ENCODE measurements at places on chromosomes 12 and 14.

DNA sequence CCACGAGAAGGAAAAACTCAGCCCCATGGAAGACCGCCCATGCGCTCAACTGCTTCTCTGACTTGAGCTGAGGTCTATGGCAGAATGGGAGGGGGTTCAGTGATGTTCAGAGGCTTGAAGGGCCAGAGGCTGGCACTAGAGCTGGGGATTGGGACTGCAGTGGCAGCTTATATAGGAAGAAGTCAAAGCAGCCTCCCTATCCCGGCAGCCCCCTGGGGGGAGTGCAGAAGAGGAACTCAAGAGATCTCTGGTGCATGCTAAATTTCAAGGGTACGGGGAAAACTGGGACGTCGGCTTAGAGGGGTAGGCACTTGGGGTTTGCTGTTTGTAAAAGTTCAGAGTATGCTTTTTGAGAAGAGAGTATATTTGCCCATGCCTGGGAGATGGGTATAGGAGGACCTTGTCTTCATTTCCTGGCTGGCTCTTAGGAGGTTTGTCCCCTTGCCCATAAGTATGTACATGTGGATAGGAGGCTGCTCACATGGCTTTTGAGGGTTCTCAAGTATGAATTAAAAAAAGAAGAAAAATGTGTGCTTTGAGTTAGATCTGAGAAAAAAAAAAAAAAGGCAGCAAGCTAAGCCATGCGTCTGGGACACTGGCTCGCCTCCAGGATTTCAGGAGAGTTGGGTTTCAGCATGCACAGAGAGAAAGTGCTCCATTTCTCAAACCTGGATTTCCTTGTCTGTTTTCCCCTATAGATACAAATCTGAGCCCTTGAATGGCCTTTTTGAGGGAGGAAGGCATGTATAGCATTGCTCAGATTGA lies 3.2 kb upstream of the MEG3 start:
- no peak for DNase-seq

DNA sequence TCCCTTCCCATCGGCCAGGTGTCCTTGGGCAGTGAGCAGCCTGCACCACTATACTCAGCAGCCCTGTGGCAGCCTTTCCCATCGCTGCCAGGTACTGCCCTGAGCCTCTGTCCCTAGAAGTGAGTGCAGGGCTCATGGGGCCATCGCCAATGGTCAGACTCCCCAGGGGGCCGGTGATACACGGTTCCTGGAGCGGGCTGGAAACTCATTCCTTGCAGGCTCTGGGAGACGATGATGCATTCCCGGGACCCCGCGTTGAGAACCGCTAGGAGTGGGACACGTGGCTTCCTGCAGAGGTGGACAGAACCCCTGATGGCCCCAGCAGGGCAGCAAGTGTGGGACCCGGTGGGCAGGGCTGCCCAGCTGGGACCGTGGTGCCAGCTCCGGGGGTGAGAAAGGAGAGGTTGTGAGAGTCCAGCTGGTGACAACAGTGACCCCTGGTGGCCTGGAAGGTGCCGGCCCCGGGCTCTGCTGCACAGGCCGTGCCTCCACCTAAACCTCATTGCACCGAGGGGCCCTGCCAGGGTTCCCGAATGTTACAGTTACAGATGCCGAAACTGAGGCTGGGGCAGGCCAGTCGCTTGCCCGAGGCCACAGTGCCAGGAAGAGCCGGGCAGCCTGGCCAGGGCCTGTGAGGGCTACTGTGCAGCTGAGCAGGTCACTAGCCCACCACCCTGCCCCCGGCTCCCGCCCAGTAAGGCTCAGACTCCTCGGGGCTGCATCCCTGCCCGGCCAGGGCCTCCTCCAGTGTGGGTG lies 33.8 kb downstream of the FBRSL1 start:
- peak; percentile 49 for DNase-seq

DNA sequence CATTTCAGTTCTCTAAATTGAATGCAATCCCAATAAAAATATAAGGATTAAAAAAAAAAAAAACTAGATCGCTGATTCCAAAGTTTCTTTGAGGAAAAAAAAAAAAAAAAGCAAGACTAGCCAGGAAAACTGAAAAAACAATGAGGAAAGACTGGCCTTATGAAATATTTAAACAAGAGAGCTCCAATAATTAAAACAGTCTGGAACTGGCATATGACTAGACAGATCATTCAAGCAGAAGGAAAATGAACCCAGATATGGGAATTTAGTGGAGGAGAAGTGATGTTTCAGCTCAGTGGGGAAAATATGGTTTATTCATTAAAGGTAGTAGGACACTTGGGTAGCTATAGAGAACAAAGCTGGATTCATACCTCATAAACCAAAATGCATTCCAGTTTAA lies 42.0 kb upstream of the TBC1D15 start:
- DNase-seq, result no peak

DNA sequence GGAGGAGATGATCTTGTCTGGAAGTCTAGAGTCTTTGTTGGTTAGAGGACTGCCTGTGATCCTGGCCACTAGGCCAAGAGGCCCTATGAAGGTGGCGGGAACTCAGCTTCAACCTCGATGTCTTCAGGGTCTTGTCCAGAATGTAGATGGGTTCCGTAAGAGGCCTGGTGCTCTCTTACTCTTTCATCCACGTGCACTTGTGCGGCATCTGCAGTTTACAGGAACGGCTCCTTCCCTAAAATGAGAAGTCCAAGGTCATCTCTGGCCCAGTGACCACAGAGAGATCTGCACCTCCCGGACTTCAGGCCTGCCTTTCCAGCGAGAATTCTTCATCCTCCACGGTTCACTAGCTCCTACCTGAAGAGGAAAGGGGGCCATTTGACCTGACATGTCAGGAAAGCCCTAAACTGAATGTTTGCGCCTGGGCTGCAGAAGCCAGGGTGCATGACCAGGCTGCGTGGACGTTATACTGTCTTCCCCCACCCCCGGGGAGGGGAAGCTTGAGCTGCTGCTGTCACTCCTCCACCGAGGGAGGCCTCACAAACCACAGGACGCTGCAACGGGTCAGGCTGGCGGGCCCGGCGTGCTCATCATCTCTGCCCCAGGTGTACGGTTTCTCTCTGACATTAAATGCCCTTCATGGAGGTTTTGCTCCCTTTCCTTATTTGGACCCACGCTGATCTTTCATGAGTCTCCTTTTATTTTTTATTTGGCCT lies 17.7 kb downstream of the WNT5B start:
- no peak for DNase-seq

- DNase-seq, result no peak
These were observed 41.6 kb downstream of the SMUG1 start for GRCh38 chr12:54147186-54147585.

GRCh38 chr14:89428546-89429198 lies 11.6 kb upstream of the FOXN3 start:
- DNase-seq, result no peak

GRCh38 chr14:24828486-24828885 lies 194.5 kb upstream of the GZMB start:
- DNase-seq, result no peak

DNA sequence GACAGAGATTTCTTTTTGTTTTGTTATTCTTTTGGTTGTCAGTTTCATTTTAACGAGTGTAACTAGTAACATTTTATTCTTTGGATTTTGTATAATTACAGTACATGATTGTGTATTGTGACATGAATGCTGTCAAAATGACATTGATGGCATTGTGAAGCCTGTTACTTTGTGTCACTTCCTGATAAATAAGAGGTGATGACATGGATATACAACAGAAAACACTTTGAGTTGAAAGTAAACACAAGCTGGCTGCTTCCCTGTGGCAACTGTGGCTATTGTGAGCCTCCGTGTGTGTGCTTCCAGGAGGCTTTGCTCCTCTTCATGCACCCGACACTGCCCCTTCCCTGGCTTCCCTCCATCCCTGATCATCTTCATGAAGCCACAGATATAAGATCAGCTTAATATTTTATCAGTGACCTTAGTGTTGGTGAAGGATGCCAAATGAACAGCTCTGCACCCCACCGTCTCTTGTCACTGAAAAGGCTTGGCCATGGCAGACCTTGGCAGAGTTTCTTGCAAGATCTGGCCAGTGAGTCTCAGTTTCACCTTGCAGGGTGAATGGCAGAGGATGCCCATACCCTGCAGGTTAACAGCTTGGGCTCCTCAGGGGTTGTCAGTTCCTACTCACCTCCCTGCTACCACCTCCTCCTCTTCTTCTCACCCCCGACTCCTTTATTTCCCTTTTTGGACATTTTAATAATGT lies 191.9 kb downstream of the EPS8 start:
- DNase-seq, result no peak

- DNase-seq, result no peak
These were observed 90.8 kb upstream of the NPAS3 start for GRCh38 chr14:32847867-32848266.

DNA sequence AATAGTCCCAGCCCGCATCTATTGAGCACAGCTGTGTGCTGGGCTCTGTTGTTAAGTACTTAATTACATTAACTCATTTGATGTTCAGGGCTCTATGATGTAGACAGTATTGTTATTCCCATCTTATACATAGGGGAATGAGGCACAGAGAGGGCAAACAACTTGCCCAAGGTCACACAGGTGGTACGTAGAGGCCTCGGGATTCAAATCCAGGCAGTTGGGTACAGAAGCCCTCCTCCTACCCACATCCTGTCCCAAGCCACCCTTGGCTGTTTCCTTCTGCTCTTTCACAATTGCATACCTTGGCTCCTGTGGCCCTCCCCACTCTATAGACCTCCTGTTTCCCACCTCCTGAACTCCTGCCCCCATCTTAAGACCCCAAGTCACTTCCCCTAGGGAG lies 10.0 kb upstream of the GPR68 start:
- no peak for DNase-seq

DNA sequence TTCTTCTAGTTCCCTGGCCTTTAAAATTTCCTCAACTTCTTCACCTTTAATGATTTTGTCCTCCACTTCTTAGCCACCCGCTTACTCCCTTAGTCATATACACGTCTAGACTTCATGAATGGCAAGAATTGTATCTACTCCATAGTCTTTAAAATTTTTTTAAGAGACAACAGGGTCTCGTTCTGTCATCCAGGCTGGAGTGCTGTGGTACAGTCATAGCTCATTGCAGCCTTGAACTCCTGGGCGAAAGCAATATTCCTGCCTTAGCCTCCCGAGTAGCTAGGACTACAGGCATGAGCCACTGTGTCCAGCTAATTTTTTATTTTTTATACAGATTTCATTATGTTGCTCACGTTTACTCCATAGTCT lies 47.9 kb downstream of the BBS10 start:
- no peak for DNase-seq

DNA sequence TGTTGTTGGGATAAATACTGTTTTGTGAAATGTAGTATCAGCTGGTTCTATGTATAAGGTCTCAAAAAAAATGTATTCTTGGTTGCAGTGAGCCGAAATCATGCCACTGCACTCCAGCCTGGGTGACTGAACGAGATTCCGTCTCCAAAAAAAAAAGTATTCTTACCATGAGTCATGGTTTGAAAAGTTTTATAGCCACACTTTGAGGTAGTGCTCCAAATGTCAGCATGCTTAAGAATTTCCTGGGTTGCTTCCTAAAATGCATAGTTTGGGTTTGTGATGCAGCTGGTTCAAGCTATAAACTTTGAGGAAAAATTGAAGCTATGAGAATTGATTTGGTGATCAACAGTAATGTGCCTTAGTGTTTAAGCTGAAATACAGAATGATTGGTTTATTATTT lies 48.0 kb downstream of the ETNK1 start:
- peak; percentile 38 for DNase-seq

- no peak for DNase-seq
These were observed 992 bp downstream of the CPSF2 start for GRCh38 chr14:92122761-92123160.

- no peak for DNase-seq
These were observed 80.9 kb downstream of the DENND5B start for GRCh38 chr12:31510034-31510433.

DNA sequence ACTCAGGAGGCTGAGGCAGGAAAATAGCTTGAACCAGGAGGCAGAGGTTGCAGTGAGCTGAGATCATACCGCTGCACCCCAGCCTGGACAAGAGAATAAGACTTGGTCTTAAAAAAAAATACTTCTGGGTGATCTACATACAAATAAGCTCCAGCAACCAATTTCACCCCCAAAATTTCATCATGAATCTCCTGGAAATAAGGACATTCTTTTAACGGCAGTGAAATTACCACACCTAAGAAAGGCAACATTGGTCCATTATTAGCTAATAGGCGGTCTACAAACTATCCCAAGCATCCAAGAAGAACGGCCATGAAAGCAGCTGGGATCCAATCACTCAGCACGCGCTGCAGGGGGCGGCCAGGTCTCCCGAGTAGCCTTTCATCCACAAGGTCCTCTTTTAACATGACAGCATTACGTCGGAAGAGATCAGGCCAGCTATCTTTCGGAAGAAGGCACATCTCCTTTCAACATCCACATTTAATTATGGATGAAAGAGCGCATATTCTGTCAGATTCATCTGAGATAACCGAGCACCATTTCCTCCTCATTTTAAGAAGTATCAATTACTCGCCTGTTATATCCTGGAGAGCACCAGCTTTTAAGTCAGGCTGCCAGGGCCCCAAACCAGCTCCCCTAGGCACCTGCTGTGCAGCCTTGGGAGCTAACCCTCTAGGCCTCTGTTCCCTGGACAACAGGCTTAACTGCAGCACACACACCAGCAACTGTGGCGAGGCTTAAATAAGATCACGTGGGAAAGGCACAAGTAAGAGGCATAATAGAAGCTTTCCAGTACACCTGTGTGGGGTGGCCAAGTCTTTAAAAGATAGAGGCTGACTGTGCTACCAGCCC lies 4.2 kb downstream of the SLC15A4 start:
- no peak for DNase-seq

GRCh38 chr14:78383060-78383459 lies 212.9 kb downstream of the NRXN3 start:
- no peak for DNase-seq

GRCh38 chr12:64903479-64904152 lies 79.2 kb downstream of the TBC1D30 start:
- no peak for DNase-seq

DNA sequence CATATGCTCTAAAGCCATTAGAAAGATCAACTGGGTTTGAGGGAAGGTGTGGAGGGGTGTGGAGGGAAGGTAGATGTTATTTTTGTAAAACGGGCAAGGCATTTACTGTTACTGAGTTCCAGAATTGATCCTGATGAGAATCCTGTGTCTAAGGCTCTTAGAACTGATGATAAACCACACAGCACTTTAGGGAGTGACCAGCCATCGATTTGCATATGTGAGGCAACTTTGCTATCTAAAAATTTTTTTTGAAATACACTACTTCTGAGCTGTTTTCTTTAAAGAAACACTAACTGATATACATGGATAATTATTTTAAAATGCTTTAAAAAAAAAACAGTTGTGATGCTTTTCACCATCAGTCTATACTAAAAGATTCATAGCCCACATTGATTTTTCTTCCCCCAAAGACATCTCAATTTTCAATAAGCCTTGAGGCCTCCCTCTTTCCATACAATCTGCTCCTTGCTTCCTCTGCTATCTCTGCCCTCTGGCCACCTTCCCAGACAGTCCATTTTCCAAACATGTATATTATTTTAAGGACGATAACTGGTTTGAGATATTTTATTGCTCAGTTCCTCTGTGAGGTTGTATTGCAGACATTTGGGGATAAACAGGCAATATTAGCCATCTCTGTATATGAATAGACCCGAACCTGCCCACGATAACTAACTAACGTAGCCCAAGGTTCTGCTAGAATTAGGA lies 265.9 kb downstream of the EFCAB11 start:
- no peak for DNase-seq
